Activated CD4-positive, alpha-beta T cell treated with anti-CD3 and anti-CD28 coated beads, Interleukin-2, amount 50 U/mL, for 24 hours (primary cell): ENCODE measurements at places on chromosomes 7 and 10.

DNA sequence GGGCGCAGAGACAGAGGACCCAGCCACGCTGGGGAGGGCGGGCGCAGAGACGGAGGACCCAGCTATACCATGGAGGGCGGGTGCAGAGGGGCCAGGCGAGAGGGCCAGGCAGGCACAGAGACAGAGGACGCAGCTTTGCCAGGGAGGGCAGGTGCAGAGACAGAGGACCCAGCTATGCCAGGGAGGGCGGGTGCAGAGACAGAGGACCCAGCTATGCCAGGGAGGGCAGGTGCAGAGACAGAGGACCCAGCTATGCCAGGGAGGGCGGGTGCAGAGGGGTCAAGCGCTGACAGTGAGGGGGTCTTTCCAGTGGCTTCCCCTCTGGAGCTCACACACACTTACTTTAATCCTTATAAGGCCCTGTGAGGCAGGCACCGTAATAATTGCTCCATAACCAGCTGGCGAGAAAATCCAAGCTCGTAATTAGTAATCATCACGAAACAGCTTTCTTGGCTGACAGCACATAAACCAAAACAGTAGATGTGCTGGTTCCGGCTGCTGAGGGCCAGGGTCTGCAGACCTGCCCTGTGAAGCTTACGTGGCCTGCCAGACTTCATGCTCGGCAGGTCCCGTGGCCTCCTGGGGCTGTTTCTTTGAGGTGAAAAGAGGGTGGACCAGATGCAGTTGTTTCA lies 137.2 kb downstream of the VIPR2 start:
- DNase-seq: no peak

GRCh38 chr7:14170872-14171271 lies 181.4 kb upstream of the ETV1 start:
- no peak for DNase-seq

DNA sequence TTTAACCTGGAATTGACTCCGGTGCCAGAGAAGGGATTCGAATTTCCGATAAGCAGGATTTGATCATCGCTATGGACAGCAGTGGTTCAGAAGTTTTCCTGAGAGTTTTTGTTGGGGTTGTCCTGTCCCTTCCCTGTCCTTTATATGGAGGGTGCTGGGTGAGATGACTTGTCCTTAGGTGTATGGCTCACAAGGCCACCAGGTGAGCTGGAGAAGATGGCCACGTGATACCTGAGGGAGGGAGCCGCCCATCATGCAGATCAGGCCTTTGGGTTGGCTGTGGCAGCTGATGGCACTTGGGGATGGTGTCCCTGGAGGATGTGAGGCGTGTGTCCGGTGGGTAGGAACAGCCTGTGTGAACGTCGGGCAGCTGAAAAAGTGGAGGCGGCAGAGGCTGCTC lies 187.7 kb downstream of the PTPN20 start:
- DNase-seq: no peak

DNA sequence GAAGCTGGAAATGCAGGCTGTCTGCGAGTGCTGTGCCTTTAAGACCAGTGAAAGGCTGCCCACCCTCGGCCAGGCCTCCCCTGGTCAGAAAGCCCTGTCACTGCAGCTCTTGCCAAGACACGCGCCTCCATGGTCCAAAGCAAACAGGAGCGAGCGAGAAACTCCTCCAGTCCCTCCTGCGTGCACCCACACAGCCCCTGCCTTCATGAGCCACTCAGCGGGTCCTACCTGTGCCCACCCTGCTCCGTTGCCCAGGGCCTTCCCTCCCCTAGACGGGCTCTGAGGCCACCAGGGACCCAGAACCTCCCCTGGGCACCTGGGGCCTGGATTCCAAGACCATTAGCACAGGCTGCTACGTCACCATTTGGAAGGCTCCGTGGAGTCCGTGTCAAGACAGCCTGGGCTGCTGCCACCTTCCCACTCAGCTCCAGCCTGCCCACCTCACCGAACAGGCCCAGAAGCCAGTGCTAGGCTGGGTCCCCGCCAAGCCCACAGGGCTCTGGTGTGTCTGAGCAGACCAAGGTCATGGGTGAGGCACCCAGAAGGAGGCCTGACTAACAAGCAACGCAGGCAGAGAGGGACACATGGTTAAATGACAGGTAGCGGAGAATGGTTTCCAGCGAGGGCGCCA lies 144.5 kb downstream of the NEURL1 start:
- no peak for DNase-seq

DNA sequence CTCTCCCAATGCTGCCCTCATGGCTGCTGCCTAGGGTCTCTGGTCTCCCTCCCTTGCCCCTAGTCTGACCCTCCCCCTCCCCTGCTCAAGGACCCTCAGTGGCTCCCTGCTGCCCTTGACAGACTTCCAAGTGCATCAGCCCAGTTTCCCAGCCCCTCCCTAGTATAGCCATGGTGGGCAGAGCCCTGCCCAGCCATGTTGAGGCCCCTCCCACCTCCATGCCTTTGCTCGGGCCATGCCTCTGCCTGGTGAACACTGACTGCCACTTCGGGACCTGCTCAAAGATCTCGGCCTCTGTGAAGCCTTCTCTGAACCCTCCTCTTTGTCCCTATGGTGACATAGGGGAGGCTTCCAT lies 73.2 kb downstream of the MYL10 start:
- no peak for DNase-seq

DNA sequence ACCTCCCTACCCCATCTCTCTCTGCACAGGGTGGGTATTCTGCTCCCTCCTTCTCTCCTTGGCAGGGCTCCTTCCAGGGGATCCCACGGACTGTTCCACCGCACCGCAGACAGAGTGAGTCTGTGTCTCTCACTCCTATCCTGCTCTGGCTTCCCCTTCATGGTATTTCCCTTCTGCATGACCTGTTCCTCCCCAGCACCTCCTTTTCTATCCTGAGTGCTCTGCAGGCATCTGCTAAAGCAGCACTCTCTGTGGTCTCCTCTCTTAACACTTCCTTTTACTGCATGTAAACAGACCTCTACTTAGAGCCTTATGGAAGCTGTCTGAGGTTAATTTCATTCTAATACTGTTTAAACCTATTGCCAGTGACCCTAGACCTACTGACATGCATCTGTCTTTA lies 171.5 kb downstream of the CCSER2 start:
- no peak for DNase-seq

DNA sequence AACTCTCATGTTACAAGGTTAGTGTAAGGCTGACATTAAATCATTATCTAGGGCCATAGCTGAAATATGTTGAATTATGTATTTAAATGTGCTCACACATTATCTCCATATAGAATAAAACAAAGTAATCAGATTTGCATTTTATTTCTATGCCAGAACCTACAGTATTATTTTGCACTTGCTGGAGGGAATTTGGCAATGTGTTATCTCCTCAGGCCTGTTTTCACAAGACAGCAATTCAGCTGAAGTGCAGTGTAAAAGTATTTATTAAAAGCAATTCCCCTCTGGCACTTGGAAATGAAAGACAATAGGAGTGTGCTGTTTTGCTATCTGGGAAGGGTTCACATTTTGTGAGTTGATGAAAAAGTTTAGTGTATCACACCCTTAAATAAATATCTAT lies 276.3 kb downstream of the DNAJB9 start:
- no peak for DNase-seq

- DNase-seq: no peak
Measured at GRCh38 chr10:80356989-80357850, 639 bp downstream of the DYDC2 start.

DNA sequence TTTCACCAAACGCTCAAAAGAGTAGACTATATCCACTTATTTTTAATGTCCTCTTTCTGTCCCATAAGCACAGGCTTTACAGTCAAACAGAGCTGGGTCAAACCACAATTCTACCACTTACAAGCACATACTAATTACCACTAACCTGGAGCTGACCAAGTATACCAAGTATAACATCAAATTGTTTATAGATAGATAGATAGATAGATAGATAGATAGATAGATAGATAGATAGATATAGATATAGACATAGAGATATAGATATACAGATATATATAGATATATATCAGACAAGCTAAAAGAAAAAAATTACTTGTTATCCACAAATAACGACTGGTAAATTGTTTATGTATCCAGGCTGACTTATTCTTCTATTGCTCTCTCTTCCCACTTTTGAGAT lies 52.5 kb upstream of the SPOCK2 start:
- no peak for DNase-seq

DNA sequence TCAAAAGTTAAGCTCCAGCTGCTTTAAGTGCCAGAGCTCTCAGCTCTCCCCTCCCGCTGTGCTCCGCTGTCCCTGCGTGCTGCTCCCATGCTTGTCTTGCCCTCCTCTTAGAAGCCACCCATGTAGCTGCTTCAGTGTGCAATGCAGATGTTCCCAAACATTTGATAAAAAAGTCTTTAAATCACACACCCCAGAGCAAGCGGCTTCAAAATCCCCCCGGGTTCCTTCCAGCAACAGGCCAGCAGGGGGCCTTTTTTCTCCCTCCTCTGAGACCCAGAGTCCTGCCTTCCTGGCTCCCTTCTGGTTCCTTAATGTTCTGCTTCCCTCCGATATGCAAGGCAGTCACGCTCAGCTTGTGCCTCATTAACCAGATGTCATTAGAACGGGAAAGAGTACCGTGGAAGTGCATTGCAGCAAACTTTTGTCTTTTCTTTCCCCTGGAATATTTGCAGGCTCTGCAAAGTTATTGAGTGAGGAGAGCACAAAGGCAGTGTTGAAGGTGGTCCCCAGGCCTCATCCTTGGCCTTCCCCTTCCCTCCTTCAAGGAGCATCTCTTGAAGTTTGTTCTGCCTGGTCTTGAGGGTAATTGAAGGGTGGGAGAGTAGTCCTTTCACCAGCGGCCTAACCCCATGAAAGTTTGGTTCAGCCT lies 25.5 kb downstream of the LDB3 start:
- peak; percentile 10 for DNase-seq

DNA sequence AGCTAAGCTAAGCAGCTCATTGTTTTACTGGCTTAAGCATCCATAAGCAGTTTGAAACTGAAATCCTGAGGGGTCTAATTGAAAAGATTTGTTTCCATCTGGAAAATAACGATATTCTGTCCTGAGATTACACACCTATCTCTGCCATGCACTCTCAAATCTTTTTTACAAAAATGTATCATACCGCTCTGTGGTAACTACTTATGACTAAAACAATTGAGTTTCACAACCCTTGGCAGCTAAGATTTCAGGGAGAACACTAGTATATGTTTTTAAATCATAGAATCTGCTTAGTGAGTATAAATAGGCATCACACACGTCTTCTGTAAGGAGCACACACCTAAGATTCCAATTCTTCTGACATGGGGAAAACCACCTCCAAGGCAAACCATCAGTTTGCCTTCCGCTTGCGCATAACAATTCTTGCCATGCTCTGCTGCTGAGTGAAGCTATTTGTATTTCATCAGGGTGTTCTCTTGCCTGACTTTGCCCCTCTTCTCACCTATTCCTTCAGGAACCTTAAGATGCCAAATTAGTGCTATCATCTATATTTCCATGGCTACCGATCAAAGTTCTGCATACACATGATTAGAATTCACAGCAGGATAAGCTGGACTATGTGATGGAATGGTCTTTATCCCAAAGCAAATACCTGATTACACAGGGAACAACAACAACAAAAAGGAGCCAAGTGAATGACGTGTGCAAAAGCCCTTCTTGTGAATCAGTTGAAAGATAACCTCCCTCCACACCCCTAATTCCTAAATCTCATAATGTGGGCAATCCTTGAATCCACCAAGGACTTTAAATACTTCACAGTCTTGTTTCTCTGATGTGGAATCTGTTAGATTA lies 40.9 kb downstream of the PRPF18 start:
- no peak for DNase-seq

- no peak for DNase-seq
Measured at GRCh38 chr7:47596502-47597202, 14.7 kb upstream of the TNS3 start.

GRCh38 chr7:52639981-52640380 lies 395.5 kb upstream of the POM121L12 start:
- no peak for DNase-seq

- no peak for DNase-seq
Measured at GRCh38 chr7:35599645-35600044, 95.3 kb downstream of the HERPUD2 start.

- DNase-seq: no peak
Measured at GRCh38 chr7:16921644-16922257, 40.0 kb upstream of the AGR3 start.
